Hepatic stellate cell (primary cell): ENCODE measurements at places on chromosomes 1 and 21.

GRCh38 chr1:29453502-29454240, 217.3 kb downstream of the PTPRU start:
- peak; percentile 53 for DNase-seq

DNA sequence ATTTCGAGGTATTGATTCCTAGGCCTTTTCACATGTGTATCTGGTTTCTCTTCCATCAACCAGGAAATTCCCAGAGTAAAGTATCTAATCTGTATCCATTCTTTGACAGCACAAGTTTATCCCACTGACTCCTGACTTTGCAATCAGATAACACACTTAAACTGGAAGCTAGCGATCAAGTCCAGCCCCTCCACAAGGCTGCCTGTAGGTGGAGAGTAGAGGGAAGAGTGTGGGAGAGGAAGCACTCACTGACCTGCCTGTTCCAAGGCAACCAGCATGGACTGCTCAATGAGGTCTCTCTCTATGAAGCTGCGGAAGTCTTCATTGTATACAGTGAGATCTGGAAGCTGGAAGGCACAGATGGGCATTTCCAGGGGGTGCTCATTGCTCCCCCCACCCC, 30.4 kb upstream of the MTMR11 start:
- no peak for DNase-seq

- peak; percentile 49 for DNase-seq
Observed at GRCh38 chr1:56710646-56711045, 65.5 kb downstream of the PRKAA2 start.

GRCh38 chr1:22662318-22662717, 9.3 kb downstream of the C1QB start:
- DNase-seq: no peak

DNA sequence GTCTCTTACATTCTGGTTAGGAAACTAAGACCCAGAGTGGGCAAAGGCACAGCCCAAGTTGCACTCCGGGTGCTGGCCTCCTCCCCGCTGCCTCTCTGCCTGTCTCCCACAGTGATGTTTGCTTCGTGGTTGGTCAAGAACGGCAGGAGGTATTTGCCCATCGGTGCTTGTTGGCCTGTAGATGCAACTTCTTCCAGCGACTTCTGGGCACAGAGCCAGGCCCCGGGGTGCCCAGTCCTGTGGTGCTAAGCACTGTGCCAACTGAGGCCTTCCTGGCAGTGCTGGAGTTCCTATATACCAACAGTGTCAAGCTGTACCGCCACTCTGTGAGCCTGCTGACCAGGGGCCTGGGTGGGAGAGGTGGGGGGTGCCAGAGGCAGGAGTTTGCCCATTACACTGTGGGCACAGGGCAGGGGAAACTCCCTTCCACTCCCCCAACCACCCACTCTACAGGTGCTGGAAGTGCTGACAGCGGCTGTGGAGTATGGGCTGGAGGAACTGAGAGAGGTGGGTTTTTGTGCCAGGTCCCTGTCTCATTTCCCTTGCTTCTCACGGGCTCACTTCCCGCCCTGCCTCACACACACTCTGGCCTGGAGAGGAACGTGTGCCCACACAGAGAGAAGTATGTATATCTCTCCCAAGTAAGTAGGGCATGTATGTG, 1.9 kb downstream of the BTBD19 start:
- no peak for DNase-seq

DNA sequence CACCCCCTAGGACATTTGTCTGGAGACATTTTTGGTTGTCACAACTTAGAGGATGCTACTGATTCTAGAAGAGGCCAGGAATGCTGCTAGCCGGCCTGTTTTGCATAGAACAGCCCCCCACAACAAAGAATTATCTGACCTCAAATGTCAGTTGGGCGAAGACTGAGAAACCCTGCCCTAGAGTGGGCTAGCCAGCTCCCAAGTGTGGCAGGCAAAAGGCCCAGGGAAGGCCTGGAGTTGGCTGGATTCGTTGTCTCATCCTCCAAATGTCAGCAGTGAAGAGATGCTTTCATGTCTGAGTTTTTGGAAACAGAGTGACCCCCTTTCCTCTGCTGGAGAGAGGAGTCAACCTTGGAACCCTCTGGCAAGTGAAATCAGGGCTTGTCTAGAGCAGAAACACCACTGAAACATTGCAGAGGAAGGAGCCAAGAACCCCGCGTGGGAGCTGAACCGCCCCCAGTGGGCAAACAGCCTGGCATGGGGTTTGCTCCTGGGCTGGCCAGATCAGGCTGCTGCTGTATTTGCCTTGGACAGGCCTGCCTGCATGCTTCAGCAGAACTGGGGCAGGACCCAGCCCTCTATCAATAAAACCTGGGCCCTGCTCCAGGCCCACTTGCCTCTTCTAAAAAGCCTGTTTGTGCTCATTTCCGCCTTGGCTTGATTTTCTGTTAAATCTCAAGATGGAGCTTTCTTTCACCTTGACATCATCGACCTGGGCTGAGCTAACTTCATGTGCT, 32.9 kb downstream of the RASSF5 start:
- no peak for DNase-seq

GRCh38 chr1:89444791-89445190, 79.8 kb upstream of the LRRC8B start:
- no peak for DNase-seq

GRCh38 chr1:213008564-213008963, 7.1 kb downstream of the ANGEL2 start:
- DNase-seq: no peak

GRCh38 chr1:245932302-245932972, 574.6 kb downstream of the SMYD3 start:
- no peak for DNase-seq

- no peak for DNase-seq
Observed at GRCh38 chr1:167118188-167118587, 24.3 kb downstream of the STYXL2 start.

DNA sequence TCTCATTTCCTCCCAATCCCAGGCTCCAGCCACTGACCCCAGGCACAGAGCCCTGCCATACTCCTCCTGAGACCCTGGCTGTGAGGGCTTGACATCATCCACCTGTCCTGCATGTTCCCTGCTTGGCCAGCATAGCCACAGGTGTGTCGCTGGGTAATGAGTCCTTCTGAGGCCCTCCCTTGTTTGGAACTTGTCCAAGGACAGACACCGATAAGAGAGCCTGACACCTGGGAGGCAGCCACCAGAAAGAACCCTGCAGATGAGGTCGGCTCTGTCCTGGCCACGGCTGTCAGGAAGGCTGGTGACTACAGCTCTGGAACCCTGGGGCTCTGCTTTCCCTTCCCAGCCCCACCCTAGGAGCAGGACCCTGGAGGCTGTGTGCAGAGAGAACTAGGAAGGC, 34.6 kb downstream of the TMEM63A start:
- no peak for DNase-seq

- no peak for DNase-seq
Observed at GRCh38 chr1:232327899-232328298, 302.0 kb downstream of the SIPA1L2 start.

GRCh38 chr1:162070094-162070748, 730 bp downstream of the NOS1AP start:
- DNase-seq: no peak

DNA sequence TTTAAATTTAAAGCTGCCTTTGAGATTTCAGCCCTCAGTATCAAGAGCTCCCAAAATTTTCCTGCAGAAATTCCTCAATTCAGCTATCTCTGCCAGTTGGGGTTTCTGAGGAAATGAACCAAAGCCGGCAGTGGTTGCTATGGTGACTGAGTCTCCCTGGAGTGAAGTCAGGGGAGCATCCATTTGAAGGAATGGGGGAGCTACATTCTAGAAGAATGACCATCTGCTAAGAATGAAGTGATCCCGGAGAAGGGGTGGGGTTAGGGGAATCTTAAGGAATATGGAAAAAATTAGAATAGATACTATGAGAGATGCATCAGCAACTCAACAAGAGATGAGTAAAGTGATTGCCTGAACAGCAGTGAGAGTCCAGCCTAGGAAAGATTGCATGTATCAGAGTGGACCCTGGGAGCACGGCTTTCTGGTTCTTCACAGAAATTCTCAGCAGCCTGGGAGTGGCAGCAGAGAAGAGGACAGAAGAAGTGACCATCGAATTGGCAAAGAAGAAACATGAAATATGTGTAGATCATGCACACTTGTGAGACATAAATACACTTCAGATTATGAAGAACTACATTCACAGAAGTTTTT, 94.7 kb downstream of the CHD1L start:
- no peak for DNase-seq

DNA sequence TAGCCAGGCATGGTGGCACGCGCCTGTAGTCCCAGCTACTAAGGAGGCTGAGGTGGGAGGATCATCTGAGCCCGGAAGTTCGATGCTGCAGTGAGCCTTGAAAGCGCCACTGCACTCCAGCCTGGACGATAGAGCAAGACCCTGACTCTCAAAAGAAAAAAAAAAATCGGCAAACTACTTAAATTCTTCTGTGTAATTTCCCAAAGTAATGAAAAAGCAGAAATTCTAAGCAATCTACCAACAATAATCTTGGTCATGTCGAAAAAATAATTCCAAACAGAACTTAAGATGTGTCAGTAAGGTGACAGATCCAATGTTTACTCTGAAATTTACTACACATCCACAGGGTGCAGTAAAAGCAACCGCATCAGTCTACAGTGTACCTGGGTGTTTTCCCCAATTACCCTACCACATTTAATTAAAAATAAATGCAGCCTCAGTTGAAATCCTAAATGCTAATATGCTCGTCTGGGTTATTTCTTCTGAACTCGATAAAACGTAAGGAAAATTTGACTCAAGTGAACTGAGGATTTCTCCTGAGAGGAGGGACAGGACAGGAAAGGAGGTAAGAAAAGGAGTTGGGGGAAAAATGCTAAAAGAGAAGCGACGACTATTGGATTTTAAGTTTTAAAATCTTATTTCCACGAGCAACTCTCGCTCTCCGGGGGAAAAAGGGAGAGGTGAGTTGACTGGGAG, 801 bp downstream of the EPRS1 start:
- peak; percentile 17 for DNase-seq

DNA sequence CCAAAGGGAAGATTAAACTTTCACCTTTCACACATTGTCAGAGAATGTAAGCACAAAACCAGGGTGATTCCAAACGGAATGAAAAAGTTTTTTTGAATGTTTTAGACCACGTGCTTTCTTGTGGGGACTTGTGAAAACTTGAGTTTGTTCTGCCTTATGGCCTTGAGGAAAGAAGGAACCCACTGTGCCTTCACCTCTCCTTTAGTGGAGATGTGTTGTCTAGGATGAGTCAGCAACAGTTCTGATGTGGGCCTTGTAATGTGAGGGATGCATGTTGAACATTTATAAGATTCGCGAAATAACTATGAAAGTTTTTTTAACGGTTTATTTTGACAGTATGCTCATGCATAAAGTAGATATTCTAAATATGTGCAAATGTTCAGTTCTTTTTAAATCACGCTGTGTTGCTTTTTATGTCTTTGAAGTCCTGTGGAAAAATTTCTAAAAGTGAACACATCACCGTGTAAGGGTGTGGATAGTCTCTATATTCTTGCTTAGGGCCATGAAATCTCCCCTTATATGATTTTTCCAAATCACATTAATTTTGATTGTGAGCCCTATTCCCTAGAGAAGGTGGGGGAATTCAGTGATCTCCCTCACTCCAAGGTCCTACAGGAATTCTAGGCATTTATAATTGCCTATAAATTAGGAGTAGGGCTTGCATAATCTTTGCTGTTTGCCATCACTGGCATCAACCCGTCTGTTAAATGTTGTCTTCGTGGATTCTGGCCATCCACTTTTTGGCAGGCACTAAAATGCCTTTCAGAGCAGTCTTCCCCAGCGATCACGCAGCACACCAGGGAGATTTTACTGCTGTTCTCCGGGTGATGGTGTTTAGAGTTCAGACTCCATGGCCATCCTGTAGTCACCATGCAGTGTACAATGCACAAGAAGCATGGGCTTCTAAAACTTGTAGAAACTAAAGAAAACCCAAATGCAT, 47.4 kb downstream of the PLA2G4A start:
- DNase-seq: no peak

GRCh38 chr1:24925963-24926362, 4.1 kb downstream of the RUNX3 start:
- DNase-seq: no peak

DNA sequence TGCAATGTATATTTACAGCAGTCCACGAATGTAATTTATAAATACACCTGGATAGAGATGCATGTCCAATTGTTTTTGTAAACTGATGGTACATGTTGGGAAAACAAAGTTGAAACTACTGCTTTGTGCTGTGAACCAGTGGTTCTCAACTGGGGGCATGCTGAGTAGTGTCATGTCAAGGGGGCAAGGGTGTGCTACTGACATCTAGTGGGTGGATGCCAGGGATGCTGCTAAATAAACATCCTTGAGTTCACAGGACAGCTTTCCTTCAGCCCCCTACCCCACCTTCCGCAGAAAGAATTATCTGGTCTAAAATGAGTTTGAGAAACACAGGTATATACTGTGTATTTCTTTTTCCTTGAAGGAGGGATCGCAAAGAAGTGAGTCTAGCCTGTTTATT, 95.9 kb downstream of the RASAL2 start:
- no peak for DNase-seq

GRCh38 chr1:33361532-33362235, 40.8 kb upstream of the A3GALT2 start:
- DNase-seq: no peak

- no peak for DNase-seq
Observed at GRCh38 chr1:99227056-99227897, 37.0 kb upstream of the PLPPR4 start.

DNA sequence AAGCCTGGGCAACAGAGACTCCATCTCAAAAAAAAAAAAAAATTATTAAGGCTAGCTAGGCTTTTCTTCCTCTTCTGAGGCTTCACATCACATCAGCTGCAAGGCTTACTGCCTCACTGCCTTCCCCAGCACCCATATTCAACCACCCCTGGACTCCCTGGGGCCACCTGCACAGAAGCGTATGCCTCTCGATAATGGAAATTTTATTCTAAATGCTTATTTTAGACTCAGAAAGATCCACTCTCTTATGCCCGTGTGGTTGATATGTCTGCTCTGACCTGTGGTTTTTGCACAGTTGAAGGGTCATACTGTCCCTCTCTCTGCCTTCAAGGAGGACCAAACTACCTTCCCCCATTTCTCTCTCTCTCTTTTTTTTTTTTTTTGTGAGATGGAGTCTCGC, 1.5 kb upstream of the FCRLA start:
- DNase-seq: no peak

GRCh38 chr1:71572038-71572437, 491.2 kb upstream of the ZRANB2 start:
- no peak for DNase-seq
